ENCODE measurements at places on chromosomes 16 and 17.
A peak's percentile ranks its signal among the peaks of the same experiment; 100 is the strongest.

GRCh38 chr17:4945944-4946280, 2.4 kb downstream of the PFN1 start:
- no peak for DNase-seq

GRCh38 chr16:20307791-20308190, 19.5 kb downstream of the GP2 start:
- DNase-seq: no peak

DNA sequence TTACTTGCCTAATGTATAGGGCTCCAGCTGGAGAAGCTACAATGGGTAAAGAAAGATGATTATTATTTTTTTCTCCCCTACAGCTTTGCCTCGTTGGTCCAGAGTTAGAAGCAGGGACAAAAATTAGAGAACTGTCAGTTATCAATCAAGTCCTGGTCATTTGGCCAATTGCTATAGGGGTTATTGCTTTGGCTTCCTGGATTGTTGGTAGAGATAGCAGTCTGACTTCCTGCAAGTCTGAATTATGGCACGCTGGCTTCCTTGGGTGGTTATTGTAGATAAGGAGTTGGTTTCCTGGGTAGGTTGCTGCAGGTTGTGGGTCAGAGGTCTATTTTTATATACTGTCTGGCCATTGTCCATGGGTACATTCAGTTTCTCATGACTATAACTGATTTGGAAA, 84.7 kb upstream of the ELAC2 start:
- no peak for DNase-seq

DNA sequence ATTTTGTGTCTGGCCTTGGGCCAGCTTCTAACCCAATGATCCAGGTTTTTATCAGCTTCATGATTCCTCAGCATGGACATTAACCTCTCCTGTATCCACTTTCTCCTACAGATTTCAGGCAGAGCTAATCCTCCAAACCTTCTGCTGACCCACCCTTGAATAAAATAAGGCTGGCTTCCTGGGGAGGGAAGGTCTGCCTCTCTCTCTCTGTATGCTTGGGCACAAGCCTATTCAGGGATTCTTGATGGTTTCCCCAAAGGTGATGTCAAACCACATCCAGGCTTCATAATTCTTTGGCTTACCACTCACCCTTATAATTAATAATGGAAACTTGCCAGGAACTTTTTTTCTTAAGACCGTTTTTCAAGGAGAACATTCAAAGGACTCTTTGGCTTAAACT, 240.1 kb downstream of the UTP18 start:
- DNase-seq: no peak

GRCh38 chr17:74041869-74042640, 161.4 kb upstream of the RPL38 start:
- no peak for DNase-seq

DNA sequence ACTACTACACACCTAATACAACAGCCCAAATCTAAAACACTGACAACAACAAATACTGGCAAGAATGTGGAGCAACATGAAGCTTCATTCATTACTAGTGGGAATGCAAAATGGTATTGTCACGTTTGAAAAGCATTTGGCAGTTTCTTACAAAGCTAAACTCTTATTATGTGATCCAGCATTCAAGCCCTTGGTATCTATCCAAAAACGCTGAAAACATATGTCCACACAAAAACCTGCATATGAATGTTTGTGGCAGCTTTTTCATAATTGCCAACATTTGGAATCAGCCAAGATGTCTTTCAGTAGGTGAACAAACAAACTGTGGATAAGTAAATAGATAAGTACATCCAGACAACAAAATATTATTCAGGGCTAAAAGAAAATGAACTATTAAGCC, 501.1 kb upstream of the KIF2B start:
- DNase-seq: no peak

GRCh38 chr16:9966569-9967157, 215.6 kb downstream of the GRIN2A start:
- peak; percentile 1 for DNase-seq

GRCh38 chr16:14418795-14419225, 211.2 kb downstream of the PARN start:
- no peak for DNase-seq

DNA sequence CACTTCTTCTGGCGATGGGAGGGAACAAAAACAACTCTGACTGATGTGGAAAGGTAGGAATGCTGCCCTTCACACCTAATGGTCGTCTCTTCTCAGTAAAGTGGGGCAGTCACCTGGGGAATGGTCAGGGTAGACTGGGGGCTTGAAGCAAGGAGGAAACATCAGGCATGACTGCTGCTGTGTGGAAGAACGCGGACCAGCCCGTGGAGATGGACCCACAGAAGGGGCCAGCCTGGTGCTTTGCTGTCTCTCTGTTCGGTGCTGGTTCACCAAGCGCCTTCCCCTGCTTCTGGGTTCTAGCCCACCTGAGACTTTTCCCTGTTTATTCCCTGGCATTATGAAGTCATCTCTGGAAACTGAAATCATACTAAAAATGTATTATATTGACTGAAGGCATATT, 96.2 kb upstream of the DNAH17 start:
- DNase-seq: no peak
